ENCODE measurements at places on chromosomes 6 and 20. TPM values are rescaled to one million over a fixed set of nuclear protein-coding genes. Genes with fewer than 3 reads are reported as not detected.

LSM14B gene
- total RNA-seq: 35.3 TPM

PRSS16 gene
- total RNA-seq: 0.44 TPM

DEFB116 gene
- not detected for total RNA-seq

MLN gene
- not detected for total RNA-seq

ULBP2 gene
- 0.65 TPM for total RNA-seq

TTLL9 gene
- total RNA-seq: not detected

KIAA1755 gene
- not detected for total RNA-seq

CLPSL1 gene
- not detected for total RNA-seq

KCNK17 gene
- total RNA-seq: not detected

SLC35F1 gene
- not detected for total RNA-seq

SIRPA gene
- total RNA-seq: not detected

NCOA3 gene
- 86.2 TPM for total RNA-seq

GSTA1 gene
- total RNA-seq: not detected

KLHDC3 gene
- total RNA-seq: 71.4 TPM

DLK2 gene
- total RNA-seq: 1.4 TPM

TRIM10 gene
- not detected for total RNA-seq

SLC18B1 gene
- total RNA-seq: 6.8 TPM

MYB gene
- total RNA-seq: 30.7 TPM

PACRG gene
- not detected for total RNA-seq
